ENCODE measurements at places on chromosomes 7 and 10. TPM values are rescaled to one million over a fixed set of nuclear protein-coding genes. Genes with fewer than 3 reads are reported as not detected.

GRCh38 chr7:114519240-114519639 is 104.6 kb downstream of the FOXP2 start:
- no peak for DNase-seq

Gene BAZ1B
- total RNA-seq, result 42.6 TPM

Gene TPK1
- total RNA-seq, result 12.3 TPM

Gene MYOZ1
- total RNA-seq, result not detected

DNA sequence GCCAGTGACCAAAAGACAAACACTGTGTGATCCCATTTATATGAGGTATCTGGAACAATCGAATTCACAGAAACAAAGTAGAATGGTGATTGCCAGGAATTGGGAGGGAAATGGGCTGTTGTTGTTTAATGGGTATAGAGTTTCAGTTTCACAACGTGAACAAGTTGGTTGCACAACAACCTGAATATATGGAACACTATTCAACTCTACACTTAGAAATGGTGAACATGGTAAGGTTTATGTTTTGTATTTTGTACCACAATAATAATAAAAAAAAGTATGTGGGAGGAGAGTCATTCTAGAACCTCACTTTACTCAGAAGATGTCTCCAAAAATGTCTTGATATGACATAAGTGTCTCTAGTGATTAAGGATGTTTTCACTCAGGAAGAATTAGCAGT is 85.2 kb upstream of the SGCE start:
- no peak for DNase-seq

DNA sequence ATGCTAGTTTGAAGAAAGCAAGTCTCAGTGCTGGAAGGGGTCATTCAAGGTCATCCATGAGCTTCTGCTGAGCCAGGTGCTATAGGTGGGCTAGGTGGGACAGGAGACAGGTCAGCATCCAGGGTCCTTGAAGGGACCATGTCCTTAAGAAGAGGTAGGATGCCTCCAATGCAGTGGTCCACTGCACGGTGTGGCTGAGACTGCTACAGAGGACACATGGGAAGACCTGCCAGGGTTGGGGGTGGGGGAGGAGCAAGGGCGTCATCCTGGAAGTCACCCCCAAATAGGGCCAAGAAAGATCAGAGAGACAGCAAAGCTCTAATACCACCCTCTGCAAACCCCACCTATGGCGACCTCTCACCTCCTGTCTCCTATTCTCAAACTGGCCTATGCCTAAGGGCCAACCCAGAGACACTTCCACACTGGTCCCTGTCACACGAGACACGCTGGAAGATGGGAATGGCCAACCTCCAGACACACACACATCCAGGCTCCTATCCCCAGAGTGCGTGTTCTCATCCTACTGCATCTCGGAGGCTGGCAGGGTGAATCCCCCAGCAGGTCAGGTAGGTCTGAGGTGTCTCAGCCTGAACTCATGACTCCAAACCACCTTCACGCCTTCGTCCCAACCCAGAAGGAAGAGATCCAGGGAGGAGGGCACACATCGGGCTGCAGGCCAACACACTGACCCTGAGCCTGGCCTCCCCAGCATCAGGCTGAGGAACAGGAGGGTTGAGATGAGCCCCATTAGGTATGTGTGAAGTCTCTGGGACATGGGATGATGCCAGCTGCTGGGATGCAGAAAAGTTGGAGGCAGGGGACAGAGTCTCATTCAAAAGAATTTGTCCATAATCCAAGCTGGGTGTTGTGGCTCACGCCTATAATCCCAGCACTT is 5.6 kb upstream of the PPP1R35 start:
- no peak for DNase-seq

DNA sequence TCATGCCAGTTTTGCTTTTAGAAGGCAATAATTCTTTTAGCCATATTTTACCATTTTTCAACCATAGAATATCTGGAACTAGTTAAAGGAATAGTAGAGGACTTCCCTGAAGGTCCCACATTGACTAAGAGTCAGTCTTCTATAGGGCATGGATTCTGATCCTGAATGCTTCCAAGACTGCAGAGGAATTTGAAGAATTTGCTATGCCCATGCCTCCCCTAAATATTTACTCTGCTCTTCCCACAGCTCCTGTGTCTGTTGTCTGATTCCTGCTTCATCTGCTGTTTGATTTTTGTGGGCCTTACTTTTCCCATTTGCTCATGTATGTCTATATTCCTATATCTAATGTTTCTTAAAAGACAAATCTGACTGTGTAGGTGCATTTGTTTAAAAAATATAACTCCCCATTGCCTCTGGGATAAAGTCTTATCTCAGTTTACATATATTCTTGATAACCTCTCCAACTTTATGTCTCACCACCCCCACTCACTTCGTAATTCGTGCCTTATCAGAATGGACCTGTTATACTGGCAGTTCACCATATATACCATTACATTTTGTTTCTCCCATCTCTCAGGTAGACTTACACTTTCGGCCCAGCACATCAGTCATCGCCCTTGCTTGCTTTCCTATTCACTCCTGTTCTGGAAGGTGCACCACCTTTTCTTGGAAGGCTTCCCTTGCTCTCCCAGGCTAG is 33.9 kb downstream of the LRRC4 start:
- DNase-seq, result no peak

DNA sequence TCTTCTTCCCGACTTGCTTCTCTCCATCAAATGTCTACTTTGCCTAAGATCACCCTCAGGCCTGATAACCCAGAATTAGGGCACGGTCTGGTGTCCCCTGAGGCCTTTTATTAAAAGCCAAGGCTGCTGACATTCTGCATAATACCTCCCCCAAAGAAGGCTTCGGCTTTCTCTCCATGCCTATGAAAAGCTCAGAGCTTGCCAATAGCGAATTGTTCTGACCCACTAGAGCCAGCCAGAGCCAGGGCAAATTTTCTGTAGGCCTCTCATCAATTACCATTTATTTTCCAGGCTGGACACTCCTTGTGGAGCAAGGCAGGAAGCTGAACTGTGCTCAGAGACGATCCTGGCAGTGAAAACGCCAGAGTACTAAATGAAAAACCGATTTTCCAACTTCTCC is 64.3 kb upstream of the ADRB1 start:
- no peak for DNase-seq

DNA sequence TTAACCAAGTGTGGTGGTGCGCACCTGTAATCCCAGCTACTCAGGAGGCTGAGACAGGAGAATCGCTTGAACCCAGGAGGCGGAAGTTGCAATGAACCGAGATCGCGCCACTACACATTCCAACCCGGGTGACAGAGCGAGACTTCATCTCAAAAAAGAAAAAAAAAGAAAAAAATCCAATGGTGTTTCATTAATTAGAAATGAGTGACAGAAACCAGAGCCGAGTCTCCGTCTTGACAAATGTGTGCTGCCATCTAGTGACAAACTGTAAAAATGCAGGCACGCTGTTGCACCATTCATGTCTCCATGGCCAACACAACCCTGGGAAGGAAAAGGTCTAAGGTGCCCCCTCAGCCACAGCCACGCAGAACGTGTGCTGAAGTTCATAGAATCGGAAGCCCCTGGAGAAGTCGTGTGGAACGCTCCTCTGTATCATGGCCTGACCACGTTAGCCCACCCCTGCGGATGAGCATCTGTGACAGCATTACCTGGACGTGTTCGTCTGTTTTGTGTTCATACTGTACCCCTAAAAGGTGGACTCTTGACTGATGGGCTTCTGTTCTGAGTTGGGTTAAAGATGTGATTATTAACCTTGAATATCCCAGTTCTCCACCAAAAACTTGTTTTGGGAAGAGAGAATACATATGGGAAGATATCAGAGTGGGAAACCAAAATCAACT is 94.9 kb downstream of the LYZL2 start:
- DNase-seq, result peak; percentile 41

GRCh38 chr10:115026056-115026745 is 67.0 kb upstream of the ATRNL1 start:
- no peak for DNase-seq

DNA sequence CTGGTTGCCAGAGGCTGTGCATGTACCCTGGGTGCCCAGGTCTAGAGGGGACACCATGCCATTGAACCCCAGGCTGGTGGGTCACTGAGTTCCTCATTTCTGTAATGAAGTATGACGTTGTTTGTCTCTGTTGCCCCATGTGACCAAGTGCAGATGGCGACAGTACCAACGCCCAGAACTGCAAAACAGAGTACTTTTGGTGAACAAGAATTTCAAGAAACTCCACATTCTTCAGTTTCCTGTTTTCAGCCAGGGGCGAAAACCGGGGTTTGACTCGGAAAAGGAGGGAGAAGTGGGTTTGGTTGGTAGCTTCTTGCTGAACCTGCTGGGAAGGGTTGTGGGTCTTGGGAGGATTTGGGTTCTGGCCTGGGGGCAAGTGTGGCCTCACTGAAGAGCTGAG is 18.2 kb downstream of the CYP17A1 start:
- DNase-seq, result peak; percentile 41

GRCh38 chr10:43293677-43294057 is 26.8 kb upstream of the RASGEF1A start:
- no peak for DNase-seq

- DNase-seq, result no peak
These were observed 113.0 kb upstream of the CACUL1 start for GRCh38 chr10:118867768-118868167.

Gene C10orf95
- 2.1 TPM for total RNA-seq
